ENCODE measurements at places on chromosomes 3 and 15.

DNA sequence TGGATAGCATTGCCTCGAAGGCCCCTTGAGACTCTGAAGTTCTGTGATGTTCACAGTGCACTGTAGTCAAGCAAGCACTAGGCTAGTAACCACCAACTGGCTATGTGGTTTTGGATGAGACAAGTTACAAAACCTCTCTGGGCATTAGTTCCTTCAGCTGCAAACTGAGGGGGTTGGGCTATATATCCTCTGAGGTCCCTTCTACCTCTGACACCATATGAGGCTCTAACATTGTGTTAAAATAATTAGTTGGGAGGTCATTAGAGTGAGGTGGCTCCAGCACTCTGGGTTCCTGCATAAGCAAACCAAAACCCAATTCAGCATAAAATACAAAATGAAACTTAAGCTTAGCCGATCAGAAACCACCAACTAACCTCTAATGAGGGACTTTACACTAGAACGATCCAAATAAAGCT lies 209.5 kb upstream of the LRRN1 start:
- DNase-seq, result no peak

DNA sequence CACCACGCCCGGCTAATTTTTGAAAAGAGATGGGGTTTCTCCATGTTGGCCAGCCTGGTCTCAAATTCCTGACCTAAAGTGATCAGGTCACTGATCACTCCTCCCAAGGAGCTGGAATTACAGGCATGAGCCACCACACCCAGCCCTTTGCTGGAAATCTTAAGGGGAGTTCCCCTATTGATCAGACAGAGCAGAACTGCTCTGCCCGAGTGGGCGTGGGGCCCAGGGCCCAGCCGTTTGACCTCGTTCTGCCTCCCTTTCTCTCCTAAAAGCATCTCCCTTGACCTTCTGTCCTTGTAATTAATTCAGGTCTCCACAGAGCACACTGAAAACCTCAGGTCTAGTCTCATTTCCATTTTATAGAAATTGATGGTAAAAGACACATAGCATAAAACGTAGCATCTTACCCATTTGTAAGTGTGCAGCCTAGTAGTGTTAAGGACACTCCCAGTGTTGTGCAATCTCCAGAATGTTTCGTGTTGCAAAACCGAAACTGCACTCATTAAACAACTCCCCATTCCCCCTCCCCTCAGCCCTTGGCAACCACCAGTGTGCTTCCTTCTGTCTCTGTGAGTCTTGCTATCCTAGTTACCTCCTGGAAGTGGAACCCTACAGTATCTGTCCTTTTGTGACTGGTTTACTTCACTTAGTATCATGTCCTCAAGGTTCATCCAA lies 89.3 kb downstream of the SLCO3A1 start:
- DNase-seq, result no peak

GRCh38 chr3:123392871-123393620 lies 55.8 kb downstream of the ADCY5 start:
- DNase-seq, result no peak

GRCh38 chr3:124177071-124177470 lies 185.1 kb upstream of the ROPN1 start:
- DNase-seq, result no peak

- no peak for DNase-seq
These were observed 70.8 kb downstream of the DNAJC13 start for GRCh38 chr3:132488151-132488550.

DNA sequence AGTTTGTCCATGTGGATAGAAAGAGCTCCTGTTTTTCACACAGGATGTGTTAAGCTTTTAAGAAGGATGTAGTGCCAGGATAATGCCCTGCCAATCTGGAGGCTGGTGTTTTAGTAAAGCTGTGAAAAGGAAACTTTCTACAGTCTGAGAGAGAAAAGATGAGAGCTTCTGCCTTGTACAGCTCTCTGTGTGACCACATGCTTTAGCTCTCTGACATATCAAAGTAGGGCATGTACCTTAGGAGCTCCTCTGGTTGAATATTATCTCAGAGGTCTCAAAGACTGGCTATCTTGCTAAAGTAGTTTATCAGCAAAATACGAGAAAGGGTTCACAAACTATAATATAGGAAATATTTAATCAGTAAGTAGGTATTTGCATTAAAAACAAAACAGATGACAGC lies 30.4 kb downstream of the CDIN1 start:
- DNase-seq, result no peak

DNA sequence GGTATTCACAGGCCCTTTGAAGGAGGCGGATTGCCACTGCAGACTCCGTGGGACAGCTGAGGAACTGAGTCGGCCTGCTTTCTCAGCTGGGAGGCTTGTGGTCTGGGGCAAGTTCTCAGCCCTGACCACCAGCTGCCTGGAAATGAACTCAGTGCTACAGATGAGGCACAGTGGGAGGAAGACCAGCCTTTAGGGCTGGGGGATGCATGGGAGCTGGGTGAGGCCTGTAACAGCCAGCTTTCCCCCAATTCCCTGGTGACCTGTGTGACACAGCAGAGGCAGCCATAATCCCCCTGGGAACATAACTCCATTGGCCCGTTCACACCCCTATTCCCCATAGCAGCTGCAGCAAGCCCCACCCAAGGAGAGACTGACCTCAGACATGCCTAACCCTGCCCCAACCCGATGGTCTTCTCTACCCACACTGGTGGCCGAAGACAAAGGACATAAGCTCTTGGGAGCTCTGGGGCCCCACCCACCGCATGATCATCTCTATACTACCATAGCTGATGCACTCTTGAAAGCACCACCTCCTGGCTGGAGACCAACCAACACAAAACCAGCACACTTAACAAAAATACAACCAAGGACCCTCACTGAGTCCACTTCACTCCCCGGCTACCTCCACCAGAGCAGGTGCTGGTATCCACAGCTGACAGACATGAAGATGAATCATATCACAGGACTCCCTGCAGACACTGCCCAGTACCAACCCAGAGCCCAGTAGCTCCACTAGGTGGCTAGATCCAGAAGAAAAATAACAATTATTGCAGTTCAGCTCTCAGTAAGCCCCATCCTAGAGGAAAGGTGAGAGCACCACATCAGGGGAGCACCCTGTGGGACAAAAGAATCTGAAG lies 24.9 kb downstream of the ZMAT3 start:
- DNase-seq, result no peak

DNA sequence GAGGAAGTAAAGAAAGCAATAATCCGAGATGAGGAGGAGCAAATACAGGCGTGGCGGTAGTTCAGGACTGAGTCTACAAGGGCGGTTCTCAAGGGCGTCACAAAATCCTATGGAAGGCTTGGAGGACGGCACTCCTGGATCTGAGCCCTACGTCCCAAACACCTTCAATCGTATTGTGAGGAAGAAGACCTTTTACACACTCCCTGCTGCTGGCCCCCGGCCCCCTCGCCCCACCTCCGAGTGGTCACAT lies 747 bp downstream of the PLD1 start:
- no peak for DNase-seq

DNA sequence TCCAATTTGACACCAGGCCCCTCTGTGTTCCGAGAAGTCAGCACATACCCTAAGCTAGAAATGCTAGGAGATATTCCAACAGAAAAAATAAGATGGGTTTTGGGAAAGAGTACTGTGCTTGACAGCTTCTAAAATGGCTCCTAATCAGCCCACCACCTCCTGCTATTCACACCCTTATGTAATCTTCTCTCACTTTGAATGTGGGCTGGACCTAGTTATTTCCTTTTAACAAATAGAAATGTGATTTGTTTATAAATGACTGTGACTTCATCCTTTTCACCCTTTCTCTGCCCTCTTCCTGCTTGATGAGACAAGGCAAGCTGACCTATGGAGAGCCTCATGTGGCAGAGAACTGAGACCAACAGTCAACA lies 961.1 kb downstream of the FHIT start:
- DNase-seq, result no peak

- no peak for DNase-seq
These were observed 54.2 kb upstream of the ACAD9 start for GRCh38 chr3:128825117-128825725.

GRCh38 chr3:25820366-25820765 lies 30.5 kb downstream of the OXSM start:
- DNase-seq, result no peak

GRCh38 chr3:45915518-45916231 lies 27.6 kb upstream of the CXCR6 start:
- peak; percentile 71 for DNase-seq

DNA sequence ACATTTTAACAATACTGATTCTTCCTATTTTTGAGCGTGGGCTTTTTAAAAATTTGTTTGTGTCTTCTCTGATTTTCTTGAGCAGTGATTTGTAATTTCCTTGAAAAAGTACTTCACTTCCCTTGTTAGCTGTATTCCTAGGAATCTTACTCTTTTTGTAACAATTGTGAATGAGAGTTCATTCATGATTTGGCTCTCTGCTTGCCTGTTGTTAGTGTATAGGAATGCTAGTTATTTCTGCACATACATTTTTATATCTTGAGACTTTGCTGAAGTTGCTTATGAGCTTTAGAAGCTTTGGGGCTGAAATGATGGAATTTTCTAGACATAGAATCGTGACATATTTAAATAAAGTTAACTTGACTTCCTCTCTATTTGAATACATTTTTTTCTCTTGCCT lies 582.8 kb upstream of the BCHE start:
- no peak for DNase-seq

DNA sequence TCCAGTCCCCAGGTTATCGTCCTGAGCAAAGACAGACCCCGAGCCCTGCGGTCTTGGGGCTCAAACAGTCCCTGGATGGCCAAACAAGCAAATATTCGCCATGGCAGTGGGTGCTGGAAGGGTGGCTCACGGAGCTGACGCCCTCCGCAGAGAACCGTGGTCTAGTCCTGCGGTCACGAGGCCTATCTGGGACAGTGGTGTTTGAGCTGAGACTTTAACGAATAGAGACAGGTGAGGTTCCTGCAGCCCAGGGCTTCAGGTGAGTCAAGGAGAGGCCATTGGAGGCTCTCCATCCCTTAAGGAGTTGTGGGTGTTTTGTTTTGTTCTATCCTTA lies 399 bp upstream of the SUCLG2 start:
- DNase-seq, result no peak

DNA sequence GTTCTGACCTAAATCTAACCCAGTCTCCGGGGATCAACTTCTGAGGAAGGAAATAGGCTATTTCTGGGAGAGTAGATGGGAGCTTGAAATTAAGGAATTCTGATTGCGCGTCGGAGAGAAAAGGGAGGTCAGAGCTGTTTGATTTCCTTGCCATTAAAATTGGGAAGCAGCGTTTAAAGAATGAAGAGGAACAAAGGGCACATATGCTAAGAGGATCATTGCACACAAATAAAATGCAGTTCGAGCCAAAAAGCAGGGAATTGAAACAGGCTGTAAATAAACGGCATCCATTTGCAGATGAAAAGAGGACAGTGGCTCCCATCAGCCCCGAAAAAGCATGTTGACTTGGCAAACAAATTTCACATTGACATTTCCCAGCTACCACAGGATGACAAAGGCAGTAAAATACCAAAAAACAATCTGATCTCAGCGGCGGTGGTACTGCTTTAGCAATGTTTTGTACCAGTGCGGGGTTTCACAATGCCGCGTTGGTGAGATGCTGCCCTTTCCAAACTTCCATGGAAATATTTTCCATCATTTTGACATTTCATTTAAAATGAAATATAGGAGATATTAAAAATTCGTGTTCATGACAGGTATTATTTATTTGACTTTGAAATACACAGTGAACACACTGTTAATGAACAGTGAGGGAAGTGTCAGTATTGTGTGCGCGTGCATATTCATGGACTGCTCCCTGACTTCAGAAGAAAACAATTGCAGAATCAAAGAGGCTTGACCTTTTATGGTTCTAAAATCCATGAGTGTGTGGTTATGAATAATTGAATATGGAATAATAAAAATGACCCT lies 108.8 kb downstream of the SQOR start:
- DNase-seq, result no peak

DNA sequence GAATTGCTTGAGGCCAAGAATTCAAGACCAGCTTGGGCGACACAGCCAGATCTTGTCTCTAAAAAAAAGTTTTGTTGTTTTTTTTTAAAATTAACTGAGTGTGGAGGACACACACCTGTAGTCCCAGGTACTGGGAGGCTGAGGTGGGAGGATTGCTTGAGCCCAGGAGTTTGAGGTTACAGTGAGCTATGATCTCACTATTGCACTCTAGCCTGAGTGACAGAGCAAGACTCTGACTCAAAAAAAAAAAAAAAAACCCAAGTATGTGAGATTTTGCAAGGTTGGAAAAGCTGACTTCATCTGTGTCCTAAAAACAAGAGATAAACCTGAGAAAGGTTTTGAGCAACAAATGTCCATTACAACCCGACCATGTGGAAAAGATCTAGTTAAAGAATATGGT lies 5.4 kb upstream of the TOPBP1 start:
- no peak for DNase-seq

- DNase-seq, result no peak
These were observed 987.9 kb downstream of the NTRK3 start for GRCh38 chr15:87268675-87269074.

DNA sequence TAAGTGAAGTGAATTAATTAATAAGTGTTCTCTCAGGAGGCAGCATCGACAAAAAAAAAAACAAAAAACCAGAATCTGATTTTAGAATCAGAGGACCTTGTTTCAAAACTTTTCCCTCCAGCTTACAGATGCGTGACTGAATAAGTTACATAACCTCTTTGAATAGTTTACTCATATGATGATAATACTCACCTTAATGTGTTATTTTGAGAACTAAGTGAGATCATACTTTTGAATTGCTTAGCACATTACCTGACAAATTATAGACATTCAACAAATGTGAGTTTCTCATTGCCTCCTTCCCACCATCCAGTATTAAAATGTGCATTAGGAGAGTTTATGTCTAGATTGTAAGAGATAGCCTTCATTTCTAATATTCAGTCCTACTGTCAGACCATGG lies 94.0 kb downstream of the SOX2 start:
- DNase-seq, result no peak

- DNase-seq, result no peak
These were observed 259.9 kb upstream of the ATP11B start for GRCh38 chr3:182533394-182533793.

GRCh38 chr3:50512131-50512530 lies 8.7 kb upstream of the CACNA2D2 start:
- no peak for DNase-seq

- no peak for DNase-seq
These were observed 14.5 kb upstream of the WDR5B start for GRCh38 chr3:122430371-122430770.

GRCh38 chr15:59247364-59247763 lies 40.7 kb downstream of the LDHAL6B start:
- peak; percentile 11 for DNase-seq

GRCh38 chr3:45367453-45367871 lies 20.9 kb upstream of the LARS2 start:
- no peak for DNase-seq

DNA sequence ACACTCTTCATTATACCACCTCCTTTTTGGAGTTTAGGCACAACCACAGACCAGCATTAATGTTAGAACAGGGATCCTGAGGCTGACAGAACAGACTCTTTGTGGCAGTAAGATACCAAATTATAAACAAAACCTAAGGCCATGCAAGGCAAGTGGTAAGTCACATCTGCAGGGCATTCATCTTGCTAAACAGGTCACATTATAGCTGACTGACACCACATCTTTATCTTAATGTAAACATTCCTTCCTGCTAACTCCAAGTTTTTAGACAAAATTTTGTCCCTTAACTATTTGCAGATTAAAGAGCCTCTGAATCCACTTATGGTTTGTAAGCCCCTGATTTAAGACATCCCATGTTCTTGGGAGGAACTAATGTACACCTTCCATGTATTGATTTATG lies 500.6 kb downstream of the PYDC2 start:
- no peak for DNase-seq

All from stimulated activated CD4-positive, alpha-beta T cell treated with anti-CD3 and anti-CD28 coated beads, TNF-alpha, amount 100 ng/mL, for 4 hours (primary cell).